NCI-H446 treated with DMSO at 0.1 percent for 48 hours (cell line): ENCODE measurements at places on chromosomes 16 and 17.

DNA sequence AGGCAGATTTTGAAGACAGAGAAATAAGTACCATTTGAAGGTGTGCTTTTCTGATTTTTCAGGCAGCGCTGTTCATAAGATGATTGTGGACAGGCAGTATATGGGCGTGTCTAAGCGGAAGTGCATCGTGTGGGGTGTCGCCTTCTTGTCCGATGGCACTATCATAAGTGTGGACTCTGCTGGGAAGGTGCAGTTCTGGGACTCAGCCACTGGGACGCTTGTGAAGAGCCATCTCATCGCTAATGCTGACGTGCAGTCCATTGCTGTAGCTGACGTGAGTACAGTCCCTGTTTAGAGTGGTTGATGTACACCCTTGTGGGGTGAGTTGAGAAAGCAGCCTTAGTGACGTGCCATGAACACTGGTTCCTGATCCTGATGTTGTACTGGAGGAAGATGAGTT is 10.7 kb downstream of the UTP4 start:
- no peak for DNase-seq

- DNase-seq, result no peak
These were observed 77.6 kb upstream of the HLF start for GRCh38 chr17:55186937-55187770.

- no peak for DNase-seq
These were observed 6.1 kb upstream of the HIC1 start for GRCh38 chr17:2048805-2049204.

GRCh38 chr17:51050291-51051033 is 70.2 kb downstream of the SPAG9 start:
- no peak for DNase-seq

GRCh38 chr16:29307598-29308507 is 98.7 kb downstream of the NPIPB11 start:
- no peak for DNase-seq
